ENCODE measurements at places on chromosomes 12 and 14.

- no peak for DNase-seq
Measured at GRCh38 chr14:76926521-76927251, 100.5 kb downstream of the LRRC74A start.

DNA sequence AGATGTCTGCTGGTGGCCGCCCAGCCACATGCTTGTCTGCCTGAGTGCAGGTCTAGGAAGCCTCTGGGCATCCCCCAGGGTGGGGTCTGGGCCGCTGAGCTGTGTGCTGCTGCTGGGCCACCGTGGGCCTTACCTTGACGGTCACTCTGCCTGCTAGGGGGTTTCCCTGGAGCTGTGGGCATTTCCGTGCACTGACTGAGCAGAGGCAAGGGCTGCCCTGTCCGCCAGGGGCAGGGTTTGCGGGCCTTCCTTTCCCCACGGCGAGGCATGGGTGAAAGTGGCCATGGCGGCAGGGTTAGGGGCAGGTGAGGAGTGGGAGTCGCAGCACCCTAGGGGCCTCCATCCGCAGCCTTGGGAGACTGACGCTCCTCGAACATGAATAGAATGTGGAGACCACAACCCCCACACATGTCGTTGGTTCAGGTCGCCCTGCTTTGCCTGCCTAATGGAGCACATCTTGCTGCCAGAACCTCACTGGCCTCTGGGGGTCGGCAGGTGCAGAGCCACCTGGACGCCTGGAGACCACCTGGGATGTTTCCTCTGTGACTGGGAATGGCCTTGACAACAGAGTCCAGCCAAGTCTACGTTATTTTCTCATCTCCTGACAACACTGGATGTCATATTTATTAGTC is 2.5 kb downstream of the ZBTB42 start:
- no peak for DNase-seq

- DNase-seq, result no peak
Measured at GRCh38 chr12:124490584-124491305, 76.7 kb downstream of the NCOR2 start.

- no peak for DNase-seq
Measured at GRCh38 chr12:25500651-25501050, 52.4 kb downstream of the LMNTD1 start.

GRCh38 chr14:65783576-65783975 is 371.0 kb downstream of the FUT8 start:
- no peak for DNase-seq

DNA sequence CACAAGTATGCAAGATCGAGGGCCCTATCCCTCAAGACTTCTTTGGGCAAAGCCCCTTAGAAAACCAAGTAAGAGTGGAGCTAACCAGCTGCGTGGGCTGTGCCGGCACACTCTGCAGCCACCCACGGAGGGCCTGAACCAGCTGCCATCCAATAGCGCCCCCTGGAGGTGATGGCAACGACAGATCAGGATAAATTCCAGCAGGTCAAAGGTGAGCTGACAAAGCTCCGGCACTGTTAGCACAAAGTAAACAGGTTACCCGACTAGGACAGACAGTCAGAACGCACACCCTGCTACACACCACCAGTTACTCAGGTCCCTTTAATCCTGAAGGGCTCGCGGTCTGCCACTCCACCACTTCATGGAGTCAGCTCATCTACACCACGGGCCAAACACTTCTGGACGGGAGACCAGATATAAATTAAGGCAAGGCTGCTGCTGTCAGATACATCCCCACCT is 4.9 kb downstream of the ZBTB39 start:
- no peak for DNase-seq

DNA sequence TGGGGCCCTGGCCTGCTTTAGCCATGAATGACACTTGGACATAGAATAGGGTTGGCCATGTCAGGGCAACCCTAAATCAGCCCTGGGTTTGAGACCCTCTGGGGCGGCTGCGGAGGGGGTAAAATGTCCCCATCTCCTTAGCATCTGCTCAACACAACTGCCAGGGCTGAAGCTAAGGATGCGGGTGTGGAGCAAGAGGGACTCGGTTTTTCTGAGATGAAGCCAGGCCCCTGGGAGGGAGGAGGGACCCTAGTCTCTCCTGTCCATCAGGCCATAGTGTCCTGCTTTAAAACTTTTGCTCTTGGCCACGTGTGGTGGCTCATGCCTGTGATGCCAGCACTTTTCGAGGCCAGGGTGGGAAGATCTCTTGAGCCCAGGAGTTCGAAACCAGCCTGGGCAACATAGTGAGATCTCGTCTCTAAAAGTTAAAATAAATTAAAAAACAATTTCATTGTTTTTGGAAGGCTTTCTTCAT is 778 bp upstream of the C1R start:
- no peak for DNase-seq

- DNase-seq, result no peak
Measured at GRCh38 chr14:52091928-52092327, 23.1 kb upstream of the NID2 start.

DNA sequence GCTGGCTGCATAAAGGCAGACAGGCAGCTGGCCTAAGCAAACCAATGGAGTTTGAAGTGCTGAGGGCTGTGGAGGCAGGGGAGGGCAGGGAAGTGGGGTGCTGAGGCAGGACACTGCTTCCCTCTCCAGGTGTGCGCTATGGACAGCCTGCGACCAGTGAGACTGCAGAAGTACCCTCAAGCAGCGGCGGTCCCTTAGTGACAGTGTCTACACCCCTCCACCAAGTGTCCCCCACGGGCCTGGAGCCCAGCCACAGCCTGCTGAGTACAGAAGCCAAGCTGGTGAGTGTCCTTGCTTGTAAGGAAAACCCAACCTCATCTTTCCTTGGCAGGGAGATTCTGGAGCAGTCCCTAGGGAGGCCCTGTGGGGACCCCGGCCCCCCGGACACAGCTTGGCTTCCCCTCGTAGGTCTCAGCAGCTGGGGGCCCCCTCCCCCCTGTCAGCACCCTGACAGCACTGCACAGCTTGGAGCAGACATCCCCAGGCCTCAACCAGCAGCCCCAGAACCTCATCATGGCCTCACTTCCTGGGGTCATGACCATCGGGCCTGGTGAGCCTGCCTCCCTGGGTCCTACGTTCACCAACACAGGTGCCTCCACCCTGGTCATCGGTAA is 17.9 kb downstream of the HNF1A start:
- DNase-seq, result no peak

- peak; percentile 3 for DNase-seq
Measured at GRCh38 chr14:54512393-54512792, 2.7 kb downstream of the CGRRF1 start.

- no peak for DNase-seq
Measured at GRCh38 chr14:34212172-34212929, 249.7 kb downstream of the SPTSSA start.

- no peak for DNase-seq
Measured at GRCh38 chr14:91417983-91418386, 365 bp upstream of the CCDC88C start.

DNA sequence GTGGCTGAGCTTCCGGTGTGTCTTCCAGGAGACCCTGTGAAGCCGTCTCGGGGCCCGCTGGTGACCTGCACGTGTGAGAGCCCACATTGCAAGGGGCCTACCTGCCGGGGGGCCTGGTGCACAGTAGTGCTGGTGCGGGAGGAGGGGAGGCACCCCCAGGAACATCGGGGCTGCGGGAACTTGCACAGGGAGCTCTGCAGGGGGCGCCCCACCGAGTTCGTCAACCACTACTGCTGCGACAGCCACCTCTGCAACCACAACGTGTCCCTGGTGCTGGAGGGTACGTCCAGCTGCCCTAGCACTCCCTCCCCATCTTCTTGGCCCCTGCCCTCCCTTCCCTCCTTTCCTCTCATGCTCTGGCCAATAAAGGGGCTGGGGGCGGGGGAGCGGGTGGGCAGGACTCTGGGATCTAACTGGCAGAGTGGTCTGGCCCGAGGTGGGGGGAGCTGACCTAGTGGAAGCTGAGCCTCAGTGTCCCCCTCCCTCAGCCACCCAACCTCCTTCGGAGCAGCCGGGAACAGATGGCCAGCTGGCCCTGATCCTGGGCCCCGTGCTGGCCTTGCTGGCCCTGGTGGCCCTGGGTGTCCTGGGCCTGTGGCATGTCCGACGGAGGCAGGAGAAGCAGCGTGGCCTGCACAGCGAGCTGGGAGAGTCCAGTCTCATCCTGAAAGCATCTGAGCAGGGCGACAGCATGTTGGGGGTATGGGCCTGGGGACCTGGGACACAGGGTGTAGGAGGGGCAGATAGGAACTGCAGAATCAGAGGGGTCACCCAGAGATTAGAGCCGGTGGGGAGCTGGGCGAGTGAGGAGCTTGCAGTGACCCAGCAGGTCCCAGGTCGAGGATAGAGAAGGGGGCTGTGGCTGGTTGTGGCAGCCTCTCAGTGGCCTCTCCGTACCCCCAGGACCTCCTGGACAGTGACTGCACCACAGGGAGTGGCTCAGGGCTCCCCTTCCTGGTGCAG is 6.0 kb downstream of the ACVRL1 start:
- no peak for DNase-seq

DNA sequence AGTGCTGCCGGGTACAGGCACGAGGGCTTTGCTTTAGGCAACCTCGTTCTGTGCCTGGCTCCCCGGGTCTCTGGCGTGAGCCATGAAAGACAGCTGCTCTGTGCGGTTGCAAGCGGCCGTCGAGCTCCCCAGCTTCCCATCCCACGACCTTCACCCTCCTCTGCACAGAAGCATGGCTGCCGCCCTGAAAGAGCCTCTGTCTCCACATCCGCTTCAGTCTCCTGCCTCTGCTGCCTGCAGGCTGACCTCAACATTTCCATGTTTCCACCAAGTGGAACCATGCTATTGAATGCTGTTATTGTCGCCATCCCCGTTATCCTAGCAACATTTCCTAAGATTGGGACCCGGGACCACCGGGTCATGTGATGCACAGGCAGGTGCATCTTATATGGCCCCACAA is 57.1 kb downstream of the KDM2B start:
- DNase-seq, result peak; percentile 25

DNA sequence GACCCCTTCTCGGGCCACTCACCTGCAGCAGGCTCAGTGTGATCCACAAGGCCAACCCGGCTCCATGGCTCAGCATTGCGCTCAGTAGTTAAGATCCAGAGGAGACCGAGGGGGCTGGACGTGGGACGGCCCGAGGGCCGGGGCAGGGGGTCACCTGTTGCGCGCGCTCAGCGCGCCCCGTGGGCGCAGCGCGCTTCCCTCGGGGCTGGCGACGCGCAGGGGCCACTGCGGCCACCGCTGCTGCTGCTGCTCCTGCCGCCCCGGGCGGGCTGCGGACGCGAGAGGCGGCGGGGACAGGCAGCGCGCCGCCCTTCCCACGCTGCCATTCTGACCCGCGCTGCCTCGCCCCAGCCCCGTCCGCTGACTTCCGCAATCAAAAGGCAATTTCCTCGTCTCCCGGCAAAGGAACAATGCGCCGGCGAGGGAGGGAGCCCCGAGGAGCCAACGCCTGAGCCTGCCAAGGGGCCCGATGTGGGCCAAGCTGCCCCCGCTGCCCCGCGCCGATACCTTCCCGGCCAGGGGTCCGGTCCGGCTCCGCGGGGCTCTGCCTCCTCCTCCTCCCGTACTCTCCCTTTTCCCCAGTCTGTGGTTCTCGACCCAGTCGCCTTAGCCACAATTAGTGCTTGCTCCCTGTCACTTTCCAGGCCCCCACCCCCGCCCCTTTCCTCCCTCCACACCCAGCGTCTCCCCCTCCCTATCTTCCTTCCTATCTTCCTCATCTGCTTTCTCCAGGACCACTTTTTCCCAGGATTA is 27.3 kb downstream of the PTPRB start:
- no peak for DNase-seq

DNA sequence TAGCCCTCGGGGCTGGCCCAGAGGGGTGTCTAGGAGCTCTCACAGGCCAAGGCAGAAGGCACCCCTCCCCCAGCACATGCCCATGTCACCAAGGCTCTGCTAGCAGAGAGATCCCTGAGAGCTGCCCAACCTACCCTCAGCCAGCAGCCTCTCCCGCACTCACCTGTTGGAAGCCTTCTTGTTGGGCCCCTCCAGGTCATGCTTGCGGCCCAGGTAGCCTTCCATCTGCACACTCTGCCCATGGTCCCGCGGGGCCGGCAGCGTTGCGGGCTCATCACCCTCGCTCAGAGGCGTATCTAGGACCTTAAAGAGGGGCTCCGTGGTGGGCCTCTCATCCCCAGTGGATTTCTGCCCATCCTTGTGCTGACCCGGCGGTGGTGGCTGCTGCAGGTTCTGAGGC is 49.1 kb downstream of the PLEKHG3 start:
- no peak for DNase-seq

GRCh38 chr12:46082490-46083200 is 92.3 kb upstream of the SCAF11 start:
- no peak for DNase-seq

DNA sequence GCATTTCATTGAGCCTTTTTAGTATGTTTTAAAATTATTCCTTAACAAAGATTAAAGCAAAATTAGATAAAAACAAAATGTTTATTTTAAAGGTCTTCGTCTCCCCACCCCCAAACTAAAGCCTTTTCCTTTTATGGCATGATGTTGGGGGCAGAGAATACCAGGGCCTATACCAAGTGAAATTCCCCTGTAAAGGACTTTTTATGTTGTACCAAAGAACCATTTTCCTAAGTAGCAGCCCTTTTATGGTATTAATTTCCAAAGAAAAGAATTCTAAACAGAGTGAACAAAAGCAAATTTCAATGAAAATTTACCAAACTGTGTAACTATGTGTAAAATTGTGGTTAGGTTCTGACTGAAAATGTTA is 71.9 kb upstream of the GNPNAT1 start:
- no peak for DNase-seq

- DNase-seq, result no peak
Measured at GRCh38 chr12:94265966-94266745, 117.8 kb downstream of the PLXNC1 start.

GRCh38 chr12:3097836-3098235 is 20.7 kb downstream of the TSPAN9 start:
- DNase-seq, result no peak

GRCh38 chr14:81263777-81264410 is 43.1 kb upstream of the GTF2A1 start:
- no peak for DNase-seq

DNA sequence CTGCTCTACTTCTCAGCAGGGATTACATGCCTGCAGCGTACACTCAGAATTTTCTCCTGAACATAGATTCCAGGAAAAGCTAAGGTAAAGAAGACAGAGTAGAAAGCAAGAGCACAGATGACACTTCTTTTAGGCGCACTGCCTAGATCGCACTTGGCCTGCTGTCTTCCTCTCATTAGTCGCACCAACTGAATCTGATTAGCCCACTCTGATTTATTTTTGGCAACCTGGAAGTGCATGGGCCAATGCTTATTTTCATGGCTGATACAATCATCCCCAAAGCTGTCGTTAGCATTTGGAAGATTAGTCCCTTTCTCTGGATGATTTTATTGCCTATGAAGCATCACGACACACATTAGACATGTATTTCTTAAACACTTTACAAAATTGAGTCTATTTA is 152.5 kb downstream of the PTPRO start:
- no peak for DNase-seq

- no peak for DNase-seq
Measured at GRCh38 chr12:28879379-28879778, 269.7 kb upstream of the FAR2 start.

- DNase-seq, result no peak
Measured at GRCh38 chr12:19035536-19035935, 94.0 kb upstream of the PLEKHA5 start.

GRCh38 chr12:32117316-32117715 is 10.7 kb downstream of the BICD1 start:
- DNase-seq, result no peak

- no peak for DNase-seq
Measured at GRCh38 chr14:66900719-66901118, 288.5 kb upstream of the GARIN2 start.

GRCh38 chr14:23370221-23370620 is 2.4 kb upstream of the IL25 start:
- DNase-seq, result no peak

GRCh38 chr12:89797436-89797835 is 88.8 kb upstream of the ATP2B1 start:
- DNase-seq, result no peak
